ENCODE measurements at places on chromosomes 2 and 18. TPM values are rescaled to one million over a fixed set of nuclear protein-coding genes. Genes with fewer than 3 reads are reported as not detected.
A peak's percentile ranks its signal among the peaks of the same experiment; 100 is the strongest.

GRCh38 chr2:190909680-190910079 lies 29.1 kb downstream of the GLS start:
- DNase-seq: no peak

GRCh38 chr2:188897096-188897495 lies 77.1 kb upstream of the COL3A1 start:
- no peak for DNase-seq

Gene SCN2A
- 0.17 TPM for total RNA-seq

Gene SOWAHC
- 15.1 TPM for total RNA-seq

Gene AKAIN1
- total RNA-seq: not detected

DNA sequence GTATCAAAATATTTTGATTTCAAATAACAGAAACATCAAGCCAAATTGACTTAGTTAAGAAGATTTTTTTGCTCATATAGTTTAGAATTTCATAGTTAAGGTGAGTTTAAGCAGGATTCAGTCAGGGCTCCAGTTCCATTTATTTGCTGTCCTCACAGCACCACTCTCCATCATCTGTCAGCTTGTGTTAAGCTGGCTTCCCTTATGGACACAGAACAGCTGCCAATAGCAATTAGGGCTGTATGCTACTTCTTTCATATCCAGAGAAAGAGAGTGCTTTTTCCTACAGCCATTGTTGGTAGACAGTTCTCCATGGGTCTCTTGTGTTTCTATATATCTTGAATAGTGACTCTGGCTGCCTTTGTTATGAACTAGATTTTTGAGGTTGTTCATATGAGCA lies 95.4 kb upstream of the CYP20A1 start:
- no peak for DNase-seq

Gene COL3A1
- total RNA-seq: 563 TPM

DNA sequence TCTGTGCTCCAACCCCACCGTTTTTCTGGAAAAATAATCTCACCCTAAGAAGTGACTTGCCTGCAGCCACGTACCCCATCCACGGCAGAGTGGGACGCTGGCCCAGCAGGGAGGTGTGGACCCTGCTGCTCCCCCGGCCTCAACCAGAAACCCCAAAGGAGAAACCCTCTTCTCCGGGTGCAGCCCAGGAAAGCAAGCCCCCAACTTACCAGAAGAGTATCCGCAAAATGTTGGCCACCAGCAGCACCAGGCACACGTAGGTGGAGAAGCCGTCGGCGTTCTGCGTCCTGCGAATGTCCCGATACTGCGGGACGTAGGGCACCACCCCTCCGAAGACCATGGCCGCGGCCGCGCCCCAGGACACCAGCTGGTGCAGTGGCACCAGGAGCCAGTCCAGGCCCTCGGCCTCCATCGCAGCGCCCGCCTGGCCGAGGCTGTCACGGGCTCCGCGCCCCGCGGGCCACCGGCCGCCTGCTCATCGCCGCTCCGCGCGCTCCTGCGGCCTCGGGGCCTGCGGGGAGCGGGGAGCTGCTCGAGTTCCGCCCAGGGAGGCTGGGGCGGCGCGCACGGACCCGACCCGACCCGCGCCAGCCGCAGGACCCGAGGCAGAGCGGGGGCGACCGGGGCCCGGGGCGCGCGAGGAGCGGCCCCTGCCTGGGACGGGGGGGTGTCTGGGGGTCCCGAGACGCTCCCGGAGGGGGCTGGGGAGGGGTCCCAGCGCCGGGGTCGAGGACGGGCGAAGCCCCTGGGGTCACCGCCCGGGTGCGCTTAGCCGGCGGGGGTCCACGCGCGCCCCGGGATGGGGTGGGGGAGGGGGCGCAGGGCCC lies 725 bp downstream of the SLC66A2 start:
- no peak for DNase-seq

DNA sequence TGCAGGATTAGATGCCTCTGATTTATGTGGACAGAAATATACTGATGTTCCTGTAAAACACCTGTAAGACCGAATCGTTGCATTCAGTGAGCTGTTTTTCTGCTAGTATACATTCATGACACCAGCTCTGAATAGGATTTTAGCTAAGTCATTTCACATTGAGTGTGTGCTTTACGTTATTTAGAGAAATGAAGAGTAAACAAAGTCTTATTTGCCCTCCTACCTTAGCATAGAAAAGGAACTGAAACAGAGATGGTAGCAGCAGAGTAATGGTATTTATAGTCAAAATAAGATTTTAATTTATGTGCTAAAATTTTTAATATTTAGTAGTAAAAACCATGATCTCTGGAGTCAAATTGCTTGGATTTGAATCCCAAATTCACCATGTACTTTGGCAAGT lies 168.0 kb downstream of the CERS6 start:
- DNase-seq: no peak

Gene ANKRD30B
- 26.2 TPM for total RNA-seq

DNA sequence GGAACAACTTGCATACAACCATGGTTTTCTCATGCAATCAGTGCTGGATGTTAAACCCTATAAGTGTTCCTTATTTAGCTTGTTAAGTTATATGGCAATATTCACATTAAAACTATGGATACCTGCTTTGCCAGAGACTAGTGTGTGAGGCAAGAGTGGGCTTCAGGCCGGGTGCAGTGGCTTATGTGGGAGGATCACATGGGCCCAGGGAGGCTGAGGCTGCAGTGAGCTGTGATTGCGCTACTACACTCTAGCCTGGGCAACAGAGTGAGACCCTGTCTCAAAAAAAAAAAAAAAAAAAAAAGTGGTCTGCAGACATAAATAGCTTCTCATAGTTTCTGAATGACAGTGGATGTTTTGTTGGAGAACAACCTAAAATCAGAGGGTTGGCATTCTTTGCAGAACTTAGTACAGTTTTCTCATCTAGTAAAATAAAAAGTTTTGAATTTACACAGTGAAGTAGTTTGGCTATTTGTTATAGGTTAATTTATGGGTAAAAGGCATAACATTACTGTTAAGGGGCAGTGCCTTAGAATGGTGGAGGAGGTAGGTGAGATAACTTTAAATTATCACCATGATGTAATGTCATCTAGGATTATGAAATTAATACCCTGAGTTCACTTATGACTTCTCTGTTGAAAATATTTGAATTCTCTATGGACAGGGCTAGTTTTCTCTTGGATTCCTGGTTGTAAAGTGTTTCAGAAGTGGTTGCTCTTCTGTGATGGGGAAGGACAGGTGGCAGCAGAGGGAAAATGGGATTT lies 5.3 kb downstream of the CERS6 start:
- DNase-seq: no peak

Gene DOK6
- not detected for total RNA-seq

DNA sequence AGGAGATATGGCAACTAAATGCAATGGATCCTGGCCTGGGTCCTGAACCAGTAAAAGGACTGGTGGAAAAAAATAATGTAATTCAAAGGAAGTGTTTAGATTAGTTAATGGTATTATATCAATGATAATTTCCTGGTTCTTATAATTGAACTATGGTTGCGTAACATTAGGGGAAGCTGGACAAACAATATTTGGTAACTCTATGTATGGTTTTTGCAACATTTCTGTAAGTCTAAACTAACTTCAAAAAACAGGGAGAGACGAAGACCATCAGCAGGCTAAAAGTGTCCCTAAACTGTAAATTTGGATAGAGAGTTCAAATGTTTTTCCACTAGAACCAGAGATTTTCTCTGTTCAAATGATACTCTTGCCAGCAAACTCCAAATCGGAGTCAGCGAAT lies 36.9 kb downstream of the KLF7 start:
- DNase-seq: no peak

DNA sequence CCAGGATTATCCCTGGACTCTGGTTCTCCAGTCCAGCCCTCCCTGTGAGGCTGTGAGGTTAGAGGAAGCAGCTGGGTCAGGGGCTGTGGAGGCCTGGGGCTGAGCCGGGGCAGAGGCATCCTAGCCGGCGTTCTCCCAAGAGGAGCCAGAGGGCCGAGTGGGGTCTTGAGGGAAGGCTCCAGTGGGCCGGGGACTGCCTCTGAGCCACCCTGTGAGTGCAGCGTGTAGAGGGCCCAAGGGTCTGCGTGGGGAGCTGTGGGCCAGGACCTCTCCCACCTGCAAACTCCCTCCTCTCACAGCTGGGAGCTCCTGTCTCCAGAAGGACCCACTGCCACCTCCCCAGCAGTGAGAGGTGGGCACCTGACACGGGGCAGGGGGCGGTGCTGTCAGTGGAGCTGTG lies 41.0 kb downstream of the GLI2 start:
- DNase-seq: no peak

Gene MRPL33
- 237 TPM for total RNA-seq

Gene FSHR
- total RNA-seq: not detected

Gene DUSP19
- 2.5 TPM for total RNA-seq

Gene RMDN2
- total RNA-seq: 11.3 TPM

DNA sequence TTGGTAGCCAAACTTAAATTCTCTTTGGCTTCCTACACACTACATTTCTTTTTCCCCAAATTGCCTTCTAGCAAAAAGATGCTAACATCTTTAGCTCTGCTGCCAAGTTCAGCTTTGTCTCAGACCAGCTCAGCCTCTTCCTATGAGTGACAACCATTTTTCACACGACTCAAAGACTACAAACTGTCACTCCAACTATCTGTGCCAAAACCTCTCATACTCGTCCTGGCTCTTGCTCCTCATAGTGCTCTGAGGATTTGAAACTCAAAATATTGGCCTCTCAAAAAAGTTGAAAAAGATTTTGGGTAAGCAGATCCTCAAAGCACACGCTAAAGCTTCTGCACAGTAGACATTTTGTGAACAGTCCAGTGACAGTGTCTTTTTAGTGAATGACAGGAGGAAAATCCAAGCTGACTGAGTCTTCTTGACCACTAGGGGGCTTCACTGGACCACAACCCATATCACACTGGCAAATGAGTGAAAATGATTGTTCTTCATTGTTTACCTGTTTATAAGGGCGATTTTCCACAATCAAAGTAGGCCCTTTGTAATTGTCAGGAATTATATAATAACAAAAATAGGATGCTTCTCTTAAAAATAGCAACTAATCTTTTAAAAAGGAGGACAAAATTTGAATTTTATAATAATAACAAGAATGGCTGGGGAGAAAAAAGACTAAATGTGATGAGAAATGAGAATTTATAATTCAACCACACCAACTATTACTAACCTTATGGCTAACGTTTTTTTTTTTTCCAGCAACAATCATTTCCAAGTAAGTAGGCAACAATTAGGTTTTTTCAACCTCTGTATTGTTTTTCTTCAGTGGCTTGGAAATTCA lies 85.5 kb upstream of the PGAP1 start:
- peak; percentile 61 for DNase-seq

DNA sequence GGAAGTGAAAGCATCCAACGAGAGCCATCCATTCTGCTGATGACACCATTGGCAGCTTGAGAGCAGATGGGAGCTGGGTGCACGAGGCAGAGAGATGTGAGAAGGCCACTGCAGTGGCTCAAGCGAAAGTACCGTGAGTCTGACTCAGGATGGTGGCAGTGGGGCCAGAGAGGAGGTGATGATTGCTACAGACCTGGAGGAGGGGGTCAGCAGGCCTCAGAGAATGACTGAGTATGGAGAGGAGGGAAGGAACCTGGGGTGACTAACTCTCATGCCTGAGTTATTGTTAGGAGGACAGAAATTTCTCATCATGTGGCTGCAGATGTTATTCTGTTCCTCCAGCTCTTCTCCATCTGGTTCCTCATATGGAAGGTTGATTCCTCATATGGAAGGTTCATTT lies 8.8 kb upstream of the ZBTB7C start:
- no peak for DNase-seq

Gene MC2R
- not detected for total RNA-seq

GRCh38 chr2:86315084-86315483 lies 22.3 kb downstream of the REEP1 start:
- no peak for DNase-seq
